ENCODE measurements at places on chromosomes 11 and 22.

DNA sequence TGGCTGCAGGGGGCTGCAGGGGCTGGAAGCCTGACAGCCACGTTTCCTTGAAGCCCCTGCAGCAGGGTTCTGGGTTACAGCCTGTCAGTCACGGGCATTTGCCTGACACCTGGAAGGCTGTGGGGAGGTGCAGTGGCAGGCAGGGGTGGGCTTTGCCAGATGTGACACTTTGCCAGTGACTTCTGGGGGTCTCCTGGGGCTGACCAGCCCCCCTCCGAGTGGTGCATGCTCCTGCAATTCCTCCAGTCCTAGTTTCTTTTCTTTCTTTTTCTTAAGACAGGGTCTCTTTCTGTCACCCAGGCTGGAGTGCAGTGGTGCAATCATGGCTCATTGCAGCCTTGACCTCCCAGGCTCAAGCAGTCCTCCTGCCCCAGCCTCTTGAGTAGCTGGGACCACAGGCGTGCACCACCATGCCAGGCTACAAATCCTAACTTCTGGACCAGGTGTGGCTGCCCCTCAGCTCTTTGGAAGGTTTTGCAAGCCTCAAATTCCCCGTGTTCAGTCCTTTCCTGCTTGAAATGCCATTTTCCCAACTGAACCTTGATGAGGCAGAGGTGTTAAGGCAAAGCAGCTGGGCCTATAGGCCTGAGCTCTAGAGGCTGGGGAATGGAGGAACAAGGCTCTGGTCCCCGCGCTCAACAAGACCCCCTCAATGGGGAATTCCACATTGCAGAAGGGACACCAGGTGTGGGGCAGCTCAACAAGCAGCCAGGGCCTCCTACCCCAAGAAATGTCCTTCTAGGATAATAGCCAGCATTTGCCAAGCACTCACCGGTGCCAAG lies 20.2 kb upstream of the CHKA start:
- no peak for DNase-seq

DNA sequence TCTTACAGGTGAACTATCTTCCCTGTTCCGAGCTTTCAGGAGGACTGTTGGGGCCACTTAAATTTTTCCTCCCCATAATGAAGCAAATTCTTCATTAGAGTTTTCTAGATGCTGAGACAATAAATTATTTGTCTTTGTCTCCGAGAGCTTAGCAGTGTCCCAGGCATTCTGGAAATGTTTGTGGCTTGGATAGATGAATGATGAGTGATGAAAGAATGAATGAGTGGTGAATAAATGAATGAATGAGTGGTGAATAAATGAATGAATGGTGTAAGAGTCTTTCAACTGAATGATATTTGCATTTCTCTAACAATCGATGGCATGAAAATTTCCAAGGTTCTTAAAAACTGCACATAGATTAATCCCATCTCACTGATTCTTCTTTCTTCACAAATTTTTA lies 52.8 kb downstream of the AHNAK start:
- DNase-seq = no peak

- DNase-seq = no peak
These were observed 28.0 kb downstream of the SHISAL1 start for GRCh38 chr22:44284711-44285110.

- no peak for DNase-seq
These were observed 126.9 kb upstream of the GRK3 start for GRCh38 chr22:25437414-25438160.

GRCh38 chr11:84398017-84398626 lies 1112.0 kb upstream of the CCDC90B start:
- DNase-seq = no peak

Measured in activated CD8-positive, alpha-beta memory T cell treated with anti-CD3 and anti-CD28 coated beads for 1 hour (primary cell).